ENCODE measurements at places on chromosomes 5 and 9.

DNA sequence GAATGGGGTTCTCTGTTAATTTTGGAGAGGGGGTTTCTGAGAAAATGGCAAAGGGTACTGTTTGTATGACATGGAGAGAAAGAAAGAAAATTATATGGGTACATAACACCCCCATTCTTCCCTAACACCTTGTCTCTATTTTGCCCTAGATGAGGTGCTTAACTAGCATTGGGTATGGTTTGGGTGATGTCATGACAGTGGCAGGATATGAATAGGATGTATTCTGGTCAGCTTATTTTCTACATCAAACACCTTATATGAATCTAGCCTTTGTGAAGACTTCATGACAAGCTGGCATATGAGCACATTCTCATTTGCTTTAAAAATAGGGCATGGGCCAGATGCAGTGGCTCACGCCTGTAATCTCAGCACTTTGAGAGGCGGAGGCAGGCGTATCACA is 58.6 kb downstream of the LNPEP start:
- DNase-seq = no peak

- no peak for DNase-seq
Observed at GRCh38 chr9:138016406-138017187, 139.0 kb downstream of the CACNA1B start.

- no peak for DNase-seq
Observed at GRCh38 chr5:137718611-137719010, 17.3 kb downstream of the KLHL3 start.

DNA sequence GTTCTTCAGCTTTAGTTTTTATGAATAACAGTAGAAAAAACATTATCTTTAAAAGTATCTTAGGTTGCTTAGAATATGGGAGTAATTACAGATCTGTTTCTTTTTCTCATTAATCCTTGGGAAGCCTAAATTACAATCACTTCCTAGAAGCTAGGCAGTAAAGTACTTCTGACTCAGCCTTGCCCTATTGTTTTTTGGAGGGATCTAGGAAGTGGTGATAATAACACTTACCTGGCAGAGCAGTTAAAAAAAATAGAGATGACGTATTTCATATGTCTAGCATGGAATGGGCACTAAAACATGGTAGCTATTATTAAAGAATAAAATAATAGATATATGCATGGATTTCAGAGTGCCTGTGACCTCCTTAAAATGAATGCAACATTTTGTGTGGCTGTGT is 8.2 kb upstream of the FST start:
- no peak for DNase-seq

GRCh38 chr5:172425402-172425801 is 28.9 kb downstream of the SH3PXD2B start:
- no peak for DNase-seq

- no peak for DNase-seq
Observed at GRCh38 chr9:119020730-119021333, 348.4 kb downstream of the BRINP1 start.

DNA sequence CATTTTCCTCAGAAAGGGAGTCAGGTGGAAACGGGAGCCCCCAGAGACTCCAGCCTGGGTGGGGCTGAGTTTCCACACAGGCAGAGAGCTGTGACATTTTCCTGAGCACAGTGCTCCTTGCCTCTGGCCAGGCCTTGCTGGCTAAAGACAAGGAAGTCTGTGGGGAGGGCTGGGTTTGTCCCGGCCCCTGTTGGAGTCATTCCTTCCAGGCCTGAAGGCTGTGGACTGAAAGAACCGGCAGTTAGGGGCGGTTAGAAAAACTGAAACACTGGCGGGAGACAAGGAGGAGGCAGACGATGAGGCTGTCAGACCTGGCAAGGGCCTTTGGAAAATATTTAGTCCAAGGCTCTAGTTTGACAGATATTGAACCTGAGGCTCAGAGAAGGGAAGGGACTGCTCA is 29.9 kb downstream of the COL15A1 start:
- DNase-seq = no peak

GRCh38 chr5:60210810-60211209 is 317.3 kb upstream of the PDE4D start:
- DNase-seq = no peak

DNA sequence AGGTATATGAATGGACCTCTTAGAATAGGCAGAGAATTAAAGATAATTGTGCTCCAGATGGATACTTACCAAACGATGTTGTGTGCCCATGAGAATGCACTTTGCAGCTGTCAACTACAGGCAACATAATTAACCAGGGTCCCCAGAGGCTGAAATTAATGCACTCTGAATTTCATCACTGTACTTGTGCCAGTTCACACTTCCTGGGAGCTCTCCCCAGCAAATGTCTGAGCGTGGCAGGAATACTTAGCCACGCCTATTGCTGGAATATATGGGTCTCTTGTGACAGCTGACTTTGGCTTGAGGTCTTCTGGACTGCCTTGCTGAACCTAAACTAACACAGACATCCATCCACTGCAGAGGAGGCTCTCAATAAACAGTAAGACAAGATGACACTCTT is 11.9 kb upstream of the C1QTNF2 start:
- DNase-seq = no peak

GRCh38 chr9:14344053-14344524 is 30.1 kb upstream of the NFIB start:
- no peak for DNase-seq

GRCh38 chr9:13322828-13323550 is 43.5 kb upstream of the MPDZ start:
- DNase-seq = no peak

GRCh38 chr5:116810951-116811350 is 236.3 kb upstream of the SEMA6A start:
- DNase-seq = no peak

DNA sequence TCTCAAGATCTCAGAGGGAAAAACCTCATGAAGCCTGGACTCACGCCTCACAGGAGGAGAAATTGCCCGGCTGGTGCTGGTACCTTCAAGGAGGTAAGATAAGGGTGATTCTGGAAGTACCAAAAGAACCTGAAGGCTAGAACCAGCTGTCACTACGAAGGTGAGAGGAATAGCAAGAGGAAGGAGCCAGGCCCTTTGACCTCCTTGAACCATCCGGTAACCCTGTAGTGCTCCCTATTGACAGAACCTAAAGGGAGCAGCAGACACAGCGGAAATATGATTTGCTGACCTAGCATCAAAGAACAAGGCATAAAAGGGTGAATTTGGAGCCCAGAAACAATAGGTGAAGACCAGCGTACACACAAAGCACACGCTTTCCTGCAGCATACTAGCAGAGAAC is 92.2 kb downstream of the DOCK8 start:
- no peak for DNase-seq

GRCh38 chr5:65722575-65723403 is 784 bp downstream of the NLN start:
- peak; percentile 57 for DNase-seq

DNA sequence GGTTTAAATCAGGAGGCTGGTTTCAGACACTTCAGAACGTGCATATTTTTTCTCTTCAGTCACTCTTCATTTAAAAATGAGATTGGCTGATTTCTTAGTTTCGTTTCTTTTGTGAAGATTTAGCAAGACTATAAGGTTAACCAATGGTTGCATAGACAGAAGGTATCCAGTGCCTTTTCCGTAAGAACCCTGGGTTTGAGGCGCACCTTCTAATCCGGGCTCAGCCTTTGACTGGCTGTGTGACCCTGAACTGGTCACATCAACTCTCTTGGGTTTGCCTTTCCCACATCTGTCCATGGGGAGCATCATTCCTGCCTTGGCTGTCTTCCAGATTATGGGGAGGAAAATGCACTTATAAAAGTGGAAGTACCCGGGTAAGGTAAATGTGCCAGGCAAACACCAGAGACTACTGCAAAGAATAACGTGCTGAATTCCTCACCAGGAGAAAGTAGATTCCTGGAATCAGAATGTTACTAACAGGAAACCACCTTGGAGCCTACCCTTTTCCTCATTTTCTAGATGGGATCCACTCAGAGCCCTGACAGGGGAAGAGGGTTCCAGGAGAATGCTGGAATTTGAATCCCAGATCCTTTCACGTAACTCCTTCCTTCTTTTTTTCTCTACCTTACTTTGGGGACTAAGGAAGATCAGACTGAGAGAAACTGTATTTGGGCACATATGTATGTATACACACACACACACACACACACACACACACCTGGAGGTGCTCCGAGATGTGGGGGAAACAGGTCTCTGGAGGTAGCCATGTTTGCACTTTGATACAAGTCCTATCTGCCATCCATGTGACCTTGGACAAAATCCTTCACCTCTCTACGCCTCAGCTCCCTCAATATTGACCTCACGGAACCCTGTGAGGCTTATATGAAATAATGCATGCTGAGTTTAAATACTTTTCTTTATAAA is 6.8 kb downstream of the HAND1 start:
- DNase-seq = no peak

All from HEK293T (cell line).